Occipital lobe (tissue), 3 donors: ENCODE measurements at places on chromosomes 2 and 18. TPM values are rescaled to one million over a fixed set of nuclear protein-coding genes. Genes with fewer than 3 reads are reported as not detected.

The NRP2 gene
- 22.1 TPM for total RNA-seq

The MORN2 gene
- total RNA-seq: 16.7 TPM

The PARD6G gene
- total RNA-seq: 9.5 TPM

The SPATS2L gene
- total RNA-seq: 43.8 TPM

The SIX3 gene
- not detected for total RNA-seq

The ANTXR1 gene
- 9.8 TPM for total RNA-seq

The ST8SIA5 gene
- total RNA-seq: 10.8 TPM

The CAPN14 gene
- 1.4 TPM for total RNA-seq

The AMER3 gene
- 32.8 TPM for total RNA-seq

The IL36A gene
- total RNA-seq: not detected

The CDK5R2 gene
- total RNA-seq: 6.2 TPM

The RAPGEF4 gene
- 23.4 TPM for total RNA-seq

The LBX2 gene
- total RNA-seq: not detected

The KHK gene
- 6.2 TPM for total RNA-seq

The ZNF396 gene
- 5.0 TPM for total RNA-seq

The SLC14A1 gene
- 4.1 TPM for total RNA-seq

The BOK gene
- total RNA-seq: 22.8 TPM

The CCDC150 gene
- total RNA-seq: 3.9 TPM

The FBXO48 gene
- total RNA-seq: 0.94 TPM

The SLC30A3 gene
- 0.47 TPM for total RNA-seq

The HOXD11 gene
- not detected for total RNA-seq

The EFHD1 gene
- total RNA-seq: 1.1 TPM

The IL18RAP gene
- 0.16 TPM for total RNA-seq

The CFAP65 gene
- total RNA-seq: 0.16 TPM

The TMEM37 gene
- total RNA-seq: not detected

The TRIM54 gene
- total RNA-seq: not detected

The SMYD1 gene
- total RNA-seq: not detected

The CLEC4F gene
- not detected for total RNA-seq

The LHCGR gene
- 0.16 TPM for total RNA-seq

The CPLX4 gene
- not detected for total RNA-seq

The ST8SIA3 gene
- 7.2 TPM for total RNA-seq

The SAP130 gene
- total RNA-seq: 5.9 TPM

The SPATA3 gene
- not detected for total RNA-seq

The GPAT2 gene
- 1.6 TPM for total RNA-seq

The LYPD6B gene
- total RNA-seq: 12.5 TPM

The STPG4 gene
- 0.78 TPM for total RNA-seq

The DIS3L2 gene
- 37.6 TPM for total RNA-seq

The MYOM1 gene
- total RNA-seq: 2.3 TPM

The LIMS4 gene
- 0.31 TPM for total RNA-seq

The PLCD4 gene
- total RNA-seq: 0.31 TPM

The TMEM200C gene
- 16.4 TPM for total RNA-seq

The ZNF521 gene
- total RNA-seq: 8.4 TPM

The SKOR2 gene
- total RNA-seq: not detected

The BIRC6 gene
- total RNA-seq: 272 TPM

The TMBIM1 gene
- 16.2 TPM for total RNA-seq

The IL37 gene
- not detected for total RNA-seq

The IL1F10 gene
- total RNA-seq: not detected

The WDPCP gene
- total RNA-seq: 48.0 TPM
